Neural crest cell (in vitro differentiated cells): ENCODE measurements at places on chromosomes 3 and 15. TPM values are rescaled to one million over a fixed set of nuclear protein-coding genes. Genes with fewer than 3 reads are reported as not detected.
A peak's percentile ranks its signal among the peaks of the same experiment; 100 is the strongest.

Gene IL17RE
- 1.4 and 1.7 TPM in 2 replicates for total RNA-seq

Gene ZBBX
- 0.73 and 1.6 TPM in 2 replicates for total RNA-seq

Gene DUOXA2
- total RNA-seq: not detected in 2 replicates

Gene IMP3
- total RNA-seq: 79.4 and 84.3 TPM in 2 replicates

Gene SLC9A9
- 0.56 and 1.6 TPM in 2 replicates for total RNA-seq

Gene CLEC3B
- not detected in 2 replicates for total RNA-seq

Gene BAHD1
- 25.6 and 26.4 TPM in 2 replicates for total RNA-seq

Gene HDC
- total RNA-seq: 2.6 and 3.5 TPM in 2 replicates

Gene TYRO3
- 71.7 and 74.7 TPM in 2 replicates for total RNA-seq

Gene CSNK1G1
- total RNA-seq: 15.5 and 16.3 TPM in 2 replicates

Gene CTXN2
- total RNA-seq: 0.18 and 0.26 TPM in 2 replicates

- no peak overlapping the region for H3K27ac ChIP-seq
- H3K36me3 ChIP-seq: no peaks in the 10 kb centered on the region
- DNase-seq: no peak
- H3K4me1 ChIP-seq: no peaks in the 10 kb centered on the region
- H3K4me3 ChIP-seq: no peak overlapping the region
Observed at GRCh38 chr3:97259263-97259662, 444.9 kb downstream of the EPHA6 start.

GRCh38 chr3:167992381-167992780 lies 103.3 kb downstream of the GOLIM4 start:
- no peaks in the 10 kb centered on the region for H3K36me3 ChIP-seq
- no peak overlapping the region for H3K27ac ChIP-seq
- H3K4me1 ChIP-seq: no peaks in the 10 kb centered on the region
- no peaks in the 10 kb centered on the region for H3K27me3 ChIP-seq
- no peak overlapping the region for H3K4me3 ChIP-seq
- DNase-seq: no peak

DNA sequence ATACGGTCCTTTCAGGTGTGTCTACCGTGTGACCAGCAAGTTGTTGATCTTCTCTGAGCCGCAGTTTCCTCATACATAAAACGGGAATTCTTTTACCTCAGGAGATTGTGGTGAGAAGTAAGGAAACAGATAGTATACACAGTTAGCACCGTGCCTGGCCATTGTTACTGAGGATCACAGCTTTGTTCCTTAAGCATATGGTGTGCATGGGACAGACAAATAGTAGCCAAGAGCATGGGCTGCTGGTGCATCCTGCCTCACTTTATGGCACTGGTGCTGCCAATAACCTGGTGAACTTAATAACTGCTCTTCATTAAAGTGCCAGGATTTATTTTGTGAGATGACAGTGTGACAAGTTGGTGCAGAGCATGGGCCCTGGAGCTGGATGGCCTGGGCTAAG lies 86.3 kb downstream of the PDCD6IP start:
- H3K36me3 ChIP-seq: no peaks in the 10 kb centered on the region
- no peak overlapping the region for H3K4me3 ChIP-seq
- H3K27ac ChIP-seq: no peak overlapping the region
- no peaks in the 10 kb centered on the region for H3K27me3 ChIP-seq
- peaks cover 11% of the 10 kb centered on the region for H3K4me1 ChIP-seq

GRCh38 chr15:80870893-80871292 lies 91.7 kb downstream of the CEMIP start:
- H3K4me3 ChIP-seq: no peak overlapping the region
- no peak for DNase-seq
- H3K27me3 ChIP-seq: peaks cover 13% of the 10 kb centered on the region
- no peak overlapping the region for H3K27ac ChIP-seq
- peaks cover 26% of the 10 kb centered on the region for H3K4me1 ChIP-seq

- no peak for DNase-seq
- peaks cover 31% of the 10 kb centered on the region for H3K4me1 ChIP-seq
- no peaks in the 10 kb centered on the region for H3K27me3 ChIP-seq
- no peak overlapping the region for H3K4me3 ChIP-seq
- H3K36me3 ChIP-seq: no peaks in the 10 kb centered on the region
- H3K27ac ChIP-seq: peak overlapping the region; percentile 14
Observed at GRCh38 chr15:63226966-63227401, 37.6 kb downstream of the RAB8B start.

DNA sequence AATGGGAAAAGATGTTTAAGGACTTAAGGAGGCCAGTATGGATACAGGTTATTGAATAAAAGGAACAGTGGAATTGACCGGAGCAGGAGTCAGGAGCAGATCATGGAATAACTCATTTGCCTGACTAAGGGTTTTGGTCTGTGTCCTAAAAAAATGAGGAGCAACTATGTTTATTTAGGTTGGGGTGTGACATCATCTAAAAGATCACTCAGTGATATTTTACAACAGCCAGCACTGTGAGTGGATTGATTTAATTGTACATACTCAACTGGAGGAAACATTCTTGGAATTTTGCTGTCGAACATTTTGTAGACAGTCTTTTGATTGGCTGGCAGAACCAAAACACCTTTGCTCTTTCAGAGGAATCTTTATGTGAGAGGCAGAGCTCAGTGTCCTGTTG lies 348.6 kb upstream of the CDIN1 start:
- H3K27ac ChIP-seq: peak overlapping the region; percentile 32
- DNase-seq: no peak
- H3K4me1 ChIP-seq: no peaks in the 10 kb centered on the region
- H3K27me3 ChIP-seq: no peaks in the 10 kb centered on the region

DNA sequence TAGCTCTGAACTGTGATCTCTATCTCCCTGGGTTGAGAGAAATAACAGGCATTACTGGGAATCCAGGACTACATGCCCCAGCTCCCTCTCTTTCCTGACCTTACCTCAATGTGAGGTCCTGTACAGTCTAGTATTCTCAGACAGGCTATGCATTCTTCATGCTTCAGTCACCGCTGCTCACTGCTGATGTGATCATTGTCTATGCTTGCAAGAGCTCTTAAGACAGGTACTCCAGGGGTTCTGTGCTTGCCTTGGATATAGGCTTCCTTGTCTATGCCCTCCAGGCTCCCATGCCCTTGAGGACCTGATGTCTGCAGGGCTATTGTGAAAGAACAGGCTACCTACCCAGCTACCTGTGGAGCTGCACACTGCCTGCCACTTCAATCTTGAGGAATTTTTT lies 183.6 kb downstream of the MBNL1 start:
- peak overlapping the region; percentile 51 for H3K27ac ChIP-seq
- H3K4me3 ChIP-seq: no peak overlapping the region
- peaks cover 9% of the 10 kb centered on the region for H3K36me3 ChIP-seq
- H3K4me1 ChIP-seq: peaks cover 14% of the 10 kb centered on the region

GRCh38 chr15:77414789-77415442 lies 5.0 kb downstream of the PEAK1 start:
- no peak for DNase-seq
- no peaks in the 10 kb centered on the region for H3K27me3 ChIP-seq
- H3K36me3 ChIP-seq: no peaks in the 10 kb centered on the region
- peaks cover 10% of the 10 kb centered on the region for H3K4me1 ChIP-seq

GRCh38 chr3:99126316-99126715 lies 224.8 kb upstream of the DCBLD2 start:
- no peak for DNase-seq
- no peak overlapping the region for H3K27ac ChIP-seq

DNA sequence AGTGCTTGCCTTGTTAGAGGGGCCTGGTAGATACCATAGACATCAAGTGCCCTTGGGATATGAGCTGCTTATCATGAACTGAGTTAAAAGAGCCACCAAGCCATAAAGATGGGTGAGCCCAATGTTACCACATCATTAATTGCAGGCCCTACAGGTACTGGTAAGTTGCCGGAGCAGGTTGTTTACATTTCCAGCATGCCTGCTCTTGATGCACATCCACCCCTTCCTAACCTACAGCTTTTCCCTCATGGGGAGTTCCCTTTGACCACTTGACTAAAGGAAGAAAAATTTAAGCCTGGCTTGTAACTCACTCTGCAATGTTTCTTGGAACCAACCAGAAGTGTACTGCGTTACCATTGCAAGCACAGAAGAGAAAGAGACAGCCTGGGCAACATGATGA lies 24.7 kb upstream of the ULK4 start:
- DNase-seq: no peak
- no peaks in the 10 kb centered on the region for H3K36me3 ChIP-seq
- H3K4me3 ChIP-seq: no peak overlapping the region
- H3K4me1 ChIP-seq: no peaks in the 10 kb centered on the region
- no peak overlapping the region for H3K27ac ChIP-seq

DNA sequence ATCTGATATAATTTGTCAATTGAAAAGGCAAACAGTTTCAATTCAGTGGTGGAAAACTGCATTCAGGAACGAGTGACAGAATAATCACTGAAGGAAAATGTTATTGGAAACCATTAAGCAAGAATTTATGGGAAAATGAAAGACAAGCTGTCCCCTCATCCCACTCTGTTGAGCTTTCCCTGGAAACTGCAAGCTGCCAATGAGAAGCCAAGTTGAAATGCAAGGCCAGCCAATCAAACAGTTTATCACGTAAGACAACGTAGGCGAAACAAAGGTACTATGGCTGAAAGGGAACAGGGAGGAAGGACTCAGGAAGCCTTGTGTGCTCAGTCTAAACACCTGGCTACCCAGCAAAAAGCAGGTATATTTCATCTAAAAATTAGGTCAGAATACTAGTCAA lies 187.9 kb upstream of the ATP10A start:
- H3K4me3 ChIP-seq: no peak overlapping the region
- no peak overlapping the region for H3K27ac ChIP-seq
- no peak for DNase-seq
- peaks cover 22% of the 10 kb centered on the region for H3K4me1 ChIP-seq

- peaks cover 6% of the 10 kb centered on the region for H3K4me1 ChIP-seq
- no peak for DNase-seq
- H3K36me3 ChIP-seq: peaks cover 7% of the 10 kb centered on the region
- no peak overlapping the region for H3K4me3 ChIP-seq
- H3K27ac ChIP-seq: no peak overlapping the region
Observed at GRCh38 chr3:126617571-126617970, 37.4 kb downstream of the TXNRD3 start.

GRCh38 chr3:66504850-66505641 lies 4.2 kb upstream of the LRIG1 start:
- no peak overlapping the region for H3K4me3 ChIP-seq
- DNase-seq: no peak
- H3K27me3 ChIP-seq: peaks cover 2% of the 10 kb centered on the region
- no peaks in the 10 kb centered on the region for H3K36me3 ChIP-seq
- peaks cover 48% of the 10 kb centered on the region for H3K4me1 ChIP-seq

DNA sequence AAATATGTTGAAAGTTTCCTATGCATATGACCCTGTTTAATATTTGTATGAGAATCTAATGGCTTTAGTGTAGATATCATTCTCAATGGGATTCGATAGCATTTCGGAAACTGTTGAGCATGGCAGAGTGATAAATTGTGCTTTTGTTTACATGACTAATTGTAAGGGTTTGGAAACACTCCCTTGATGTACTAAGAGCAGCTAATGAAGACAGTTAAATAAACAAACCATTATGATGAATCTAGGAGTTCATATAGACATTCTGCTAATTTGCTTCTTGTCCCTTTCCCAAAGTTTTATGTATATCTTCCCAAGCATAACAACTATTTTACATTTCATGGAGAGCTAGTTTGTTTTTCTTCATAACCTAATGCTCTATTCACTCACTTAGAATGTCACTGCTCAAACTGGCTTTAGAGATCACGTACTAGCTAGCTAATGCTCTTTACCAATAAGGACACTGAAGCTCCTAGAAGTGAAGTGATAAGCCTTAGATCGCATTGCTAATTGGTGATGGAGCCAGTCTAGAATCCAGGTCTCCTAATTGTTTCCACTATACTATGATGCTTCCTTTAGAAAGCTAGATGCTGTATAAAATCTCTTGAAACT lies 140.8 kb downstream of the TP63 start:
- no peak for DNase-seq
- no peak overlapping the region for H3K4me3 ChIP-seq
- H3K27ac ChIP-seq: no peak overlapping the region
- peaks cover 10% of the 10 kb centered on the region for H3K4me1 ChIP-seq
